HFFc6 (cell line): ENCODE measurements at places on chromosomes 4 and X. TPM values are rescaled to one million over a fixed set of nuclear protein-coding genes. Genes with fewer than 3 reads are reported as not detected.

Gene PFKFB1
- total RNA-seq = not detected in 3 replicates

Gene PLK4
- total RNA-seq = 6.8 to 12.5 TPM (median 12.0 TPM) in 3 replicates

Gene TXK
- total RNA-seq = not detected in 3 replicates

Gene GPR34
- not detected in 3 replicates for total RNA-seq

Gene BEX2
- not detected in 3 replicates for total RNA-seq

Gene DDX53
- not detected in 3 replicates for total RNA-seq
